ENCODE measurements at places on chromosomes 3 and 15.
A peak's percentile ranks its signal among the peaks of the same experiment; 100 is the strongest.

DNA sequence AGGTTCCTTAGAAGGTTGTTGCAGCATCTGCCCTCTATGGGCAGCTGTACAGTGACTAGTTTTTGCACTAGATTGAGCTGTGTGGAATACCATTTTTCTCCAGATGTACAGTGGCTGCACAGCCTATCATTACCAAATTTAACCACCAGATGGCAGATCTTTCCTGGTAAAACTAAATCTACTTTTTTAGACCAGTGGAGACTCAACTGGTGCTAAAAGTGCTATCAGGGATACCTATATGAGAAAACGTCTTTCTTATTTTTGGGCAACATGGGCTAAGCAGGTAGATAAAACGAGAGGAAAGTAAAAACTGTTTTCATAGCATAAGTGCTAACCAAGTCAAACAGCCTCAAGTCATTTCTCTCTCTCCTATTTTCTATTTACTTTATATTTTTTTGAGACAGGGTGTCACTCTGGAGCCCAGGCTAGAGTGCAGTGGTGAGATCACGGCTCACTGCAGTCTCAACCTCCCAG is 21.2 kb downstream of the IGSF10 start:
- DNase-seq: peak; percentile 42

- no peak for DNase-seq
Measured at GRCh38 chr3:71153713-71154112, 429.8 kb downstream of the FOXP1 start.

GRCh38 chr3:67587811-67588210 is 66.6 kb downstream of the SUCLG2 start:
- no peak for DNase-seq

- no peak for DNase-seq
Measured at GRCh38 chr15:60635507-60636352, 156.8 kb upstream of the ICE2 start.

DNA sequence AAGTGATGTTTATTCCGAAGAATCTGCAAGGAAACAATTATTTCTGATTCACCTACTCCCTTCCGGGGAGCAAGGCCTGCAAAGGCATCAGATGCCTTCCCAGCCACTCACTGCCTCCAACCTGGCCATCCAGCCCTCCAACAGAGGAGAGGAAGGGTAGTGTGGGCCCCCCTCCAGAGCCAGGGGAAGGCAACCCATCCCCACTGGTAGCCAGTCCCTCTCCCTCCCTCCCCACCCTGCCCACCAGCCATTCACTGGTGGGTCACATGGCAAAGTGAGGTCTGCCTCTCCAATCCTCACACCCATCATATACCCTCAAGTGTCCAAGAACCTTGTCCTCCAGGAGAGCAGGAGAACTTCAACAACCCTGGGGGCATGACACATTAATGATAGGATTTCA is 2.4 kb upstream of the VIPR1 start:
- no peak for DNase-seq

DNA sequence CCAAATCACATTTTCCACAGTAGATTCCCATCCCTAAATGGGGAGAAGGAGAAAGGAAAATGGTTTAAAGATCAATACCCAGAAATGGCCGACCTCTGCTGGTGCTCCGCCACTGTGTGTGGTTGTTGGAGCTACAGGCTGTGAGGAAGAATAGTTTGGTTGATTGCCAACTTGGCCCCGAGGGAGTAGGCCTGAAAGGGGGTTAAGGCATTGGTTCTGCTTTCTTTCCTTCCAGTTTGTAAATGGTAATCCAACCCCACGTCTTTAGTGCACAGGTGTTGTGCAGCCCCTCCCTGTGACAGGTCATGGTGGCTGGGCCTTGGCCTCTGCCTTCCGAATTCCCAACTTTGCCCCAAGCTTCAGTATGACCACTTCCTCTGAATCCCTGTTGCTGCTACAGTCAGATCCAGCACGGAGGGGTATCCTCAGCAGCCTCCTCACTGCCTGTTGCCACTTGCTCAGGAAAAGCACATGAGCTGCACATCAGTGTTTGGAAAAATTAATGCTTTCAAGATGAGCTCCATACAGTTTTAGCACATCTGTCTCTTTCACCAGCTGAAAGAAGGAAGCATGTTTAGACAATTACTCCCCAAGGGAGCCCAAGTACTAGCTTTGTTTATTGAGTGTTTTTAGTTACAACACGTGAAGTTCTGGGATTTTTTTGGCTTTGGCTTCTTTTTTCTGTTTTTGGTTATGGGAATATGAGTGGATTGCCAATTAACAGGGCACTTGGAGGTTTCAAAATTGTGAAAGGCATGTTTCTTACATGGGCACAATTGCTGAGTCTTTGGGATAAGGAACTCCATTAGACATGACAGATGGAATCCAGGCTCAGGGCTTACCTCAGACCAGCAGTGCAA is 92.3 kb upstream of the ROPN1 start:
- no peak for DNase-seq

GRCh38 chr3:14319654-14320182 is 82.7 kb upstream of the SLC6A6 start:
- peak; percentile 93 for DNase-seq

DNA sequence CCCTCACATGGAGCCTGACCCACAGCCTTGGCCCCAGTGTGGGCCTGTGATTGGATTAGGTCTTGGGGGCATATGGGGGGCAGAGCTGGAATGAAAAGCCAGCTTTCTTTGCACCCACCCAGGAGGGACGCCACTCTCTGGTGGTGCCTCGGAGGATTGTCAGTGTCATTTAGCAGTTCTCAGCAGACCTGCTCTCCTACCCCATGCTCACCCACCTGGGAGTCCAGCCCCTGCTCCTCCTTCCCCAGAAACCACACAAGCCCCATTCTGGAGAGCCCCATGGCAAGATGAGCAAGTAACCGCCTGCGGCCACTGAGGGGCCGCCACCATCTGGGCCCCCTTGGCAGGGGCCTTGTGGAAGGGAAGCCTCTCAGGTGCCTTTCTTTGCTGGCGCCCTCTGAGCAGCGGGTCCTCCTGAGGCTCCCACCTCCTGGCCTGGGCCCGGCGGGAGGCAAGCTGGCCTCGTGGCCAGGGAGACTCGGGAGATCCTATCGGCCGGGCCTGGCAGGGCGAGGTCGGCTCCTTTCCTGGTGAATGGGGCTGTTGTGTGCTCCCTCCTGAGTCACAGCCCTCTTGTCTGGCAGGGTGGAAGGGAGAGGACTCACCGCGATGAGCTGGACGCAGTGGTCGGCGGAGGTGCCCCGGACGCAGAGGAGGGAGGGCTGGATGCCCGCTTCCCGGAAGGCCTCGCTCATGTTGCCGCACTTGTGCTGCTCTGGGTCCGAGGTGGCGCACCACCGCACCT is 2.3 kb downstream of the MELTF start:
- DNase-seq: no peak

DNA sequence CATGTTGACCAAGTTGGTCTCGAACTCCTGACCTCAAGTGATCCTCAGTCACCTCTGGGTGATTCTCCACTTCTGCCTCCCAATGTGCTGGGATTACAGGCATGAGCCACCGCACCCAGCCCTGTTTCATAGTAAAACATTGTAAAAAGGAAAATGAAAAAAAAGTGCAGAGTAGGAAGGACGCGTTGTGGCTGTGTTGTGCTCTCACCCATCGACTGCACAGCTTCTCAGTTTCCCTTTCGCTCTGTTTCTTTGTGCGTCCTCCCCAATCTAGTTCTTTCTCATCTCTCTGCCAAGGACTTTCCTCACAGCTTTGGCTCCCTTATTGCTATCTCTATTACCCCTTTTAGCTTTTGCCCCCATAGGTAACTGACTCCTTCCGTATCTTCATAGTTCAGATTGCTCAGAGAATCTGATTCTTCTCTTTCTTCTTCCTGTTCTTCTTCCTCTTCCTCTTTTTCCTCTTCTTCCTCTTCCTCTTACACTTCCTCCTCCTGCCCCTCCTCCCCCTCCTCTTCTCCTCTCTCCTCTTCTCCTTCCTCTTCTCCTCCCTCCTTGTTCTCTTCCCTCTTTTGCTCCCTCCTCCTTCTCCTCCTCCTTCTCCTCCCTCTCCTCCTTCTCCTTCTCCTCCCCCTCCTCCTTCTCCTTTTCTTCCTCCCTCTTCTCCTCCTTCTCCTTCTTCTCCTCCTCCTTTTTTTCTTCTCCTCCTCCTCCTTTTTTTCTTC is 81.1 kb upstream of the VGLL4 start:
- no peak for DNase-seq

DNA sequence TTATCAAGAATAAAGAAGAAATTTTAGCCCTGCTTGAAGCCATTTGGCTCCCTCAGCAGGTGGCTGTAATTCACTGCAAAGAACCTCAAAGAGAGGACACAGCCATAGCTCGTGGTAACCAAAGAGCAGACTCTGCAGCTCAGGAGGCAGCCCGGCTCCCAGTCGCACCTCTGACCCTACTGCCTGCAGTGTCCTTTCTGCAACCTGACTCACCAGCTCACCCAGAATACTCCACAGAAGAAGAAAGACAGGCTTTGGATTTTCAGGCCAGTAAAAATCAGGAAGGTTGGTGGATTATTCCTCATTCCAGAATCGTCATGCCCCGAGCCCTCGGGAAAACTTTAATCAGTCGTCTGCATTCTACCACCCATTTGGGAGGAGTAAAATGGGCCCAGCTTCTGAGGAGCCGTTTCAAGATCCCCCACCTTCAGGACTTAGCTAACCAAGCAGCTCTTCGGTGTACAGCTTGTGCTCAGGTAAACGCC is 38.6 kb downstream of the ZBTB11 start:
- DNase-seq: peak; percentile 68

DNA sequence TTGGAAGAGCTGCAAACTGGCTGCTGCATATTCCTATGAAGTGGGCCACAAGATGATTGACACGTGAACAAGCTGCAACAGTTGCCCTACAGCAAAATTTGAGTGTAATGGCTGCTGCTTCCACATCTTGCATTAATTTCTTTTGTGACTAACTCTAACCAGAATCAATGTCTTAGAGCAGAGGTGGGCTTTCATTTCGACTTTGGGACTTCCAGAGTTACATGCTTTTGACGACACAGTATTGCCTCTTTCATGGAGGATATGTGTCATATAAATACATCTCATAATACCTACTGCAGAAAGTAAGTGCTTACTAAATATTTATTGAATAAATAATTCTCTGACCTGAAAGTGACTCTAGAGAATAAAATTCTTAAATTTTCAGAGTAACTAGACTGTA is 340.7 kb upstream of the KCNH8 start:
- no peak for DNase-seq

GRCh38 chr3:63937661-63938651 is 25.8 kb upstream of the SCAANT1 start:
- DNase-seq: no peak

GRCh38 chr3:28836199-28836598 is 444.7 kb upstream of the RBMS3 start:
- peak; percentile 29 for DNase-seq

- DNase-seq: no peak
Measured at GRCh38 chr3:107660306-107660976, 137.7 kb downstream of the BBX start.

DNA sequence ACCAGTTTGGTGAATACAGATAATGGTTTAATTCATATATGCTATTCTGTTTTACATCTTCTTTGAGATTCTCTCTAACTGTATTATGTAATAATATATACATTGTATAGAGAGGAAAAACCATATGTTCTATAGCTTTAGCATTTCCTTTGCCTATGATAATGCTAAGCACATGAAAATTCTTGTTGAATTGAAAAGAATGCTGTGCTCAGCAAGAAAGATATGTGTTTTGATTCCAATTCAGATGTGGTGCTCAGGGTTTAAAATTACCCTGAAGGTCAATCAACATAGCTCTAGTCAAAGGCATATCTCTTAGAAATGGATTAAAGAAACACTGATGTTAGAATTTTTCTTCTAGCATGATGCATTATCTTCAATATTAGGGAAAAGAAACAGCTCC is 8.5 kb upstream of the TUSC7 start:
- DNase-seq: no peak

DNA sequence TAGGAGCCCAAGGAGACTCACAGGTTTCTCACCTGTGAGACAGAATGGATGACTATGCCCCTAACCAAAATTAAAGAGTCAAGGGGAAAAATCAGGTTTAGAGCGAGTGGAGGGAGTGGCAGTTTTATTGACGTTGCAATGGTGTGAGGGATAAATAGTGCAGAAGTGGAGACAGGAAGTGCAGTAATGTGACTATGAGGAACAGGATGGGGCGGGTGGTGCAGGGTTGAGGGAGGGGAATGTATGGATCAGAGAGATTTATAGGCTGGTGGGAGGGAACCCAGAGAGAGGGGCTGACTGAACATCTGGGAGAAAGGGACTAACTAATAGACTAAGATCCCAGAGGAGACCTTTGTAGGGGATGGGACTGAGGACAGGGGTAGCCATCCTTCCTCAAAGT is 26.5 kb downstream of the EIF2AK4 start:
- DNase-seq: no peak

GRCh38 chr3:110995461-110996231 is 76.0 kb upstream of the NECTIN3 start:
- DNase-seq: no peak

- peak; percentile 50 for DNase-seq
Measured at GRCh38 chr3:101529816-101530685, 17.0 kb upstream of the SENP7 start.

- peak; percentile 63 for DNase-seq
Measured at GRCh38 chr3:195888981-195889869, 19.1 kb downstream of the TNK2 start.

DNA sequence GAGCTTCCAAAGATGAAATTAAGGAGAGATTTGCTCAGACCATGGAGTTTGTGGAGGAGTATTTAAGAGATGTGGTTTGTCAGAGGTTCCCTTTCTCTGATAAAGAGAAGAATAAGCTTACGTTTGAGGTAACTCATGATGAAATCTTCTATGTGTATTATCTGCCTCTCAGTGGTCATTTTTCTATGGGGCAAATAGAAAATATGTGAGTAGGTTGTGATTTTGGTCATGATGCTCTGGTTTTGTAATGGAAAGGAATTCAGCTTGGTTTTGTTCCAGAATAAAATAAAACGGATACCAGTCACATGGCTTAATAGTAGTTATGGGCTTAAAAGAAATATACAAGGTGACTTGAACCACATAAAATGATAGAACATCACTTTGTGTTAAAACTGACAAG is 181.1 kb downstream of the ITPR1 start:
- no peak for DNase-seq

- DNase-seq: no peak
Measured at GRCh38 chr3:115800489-115801075, 177.3 kb downstream of the GAP43 start.

DNA sequence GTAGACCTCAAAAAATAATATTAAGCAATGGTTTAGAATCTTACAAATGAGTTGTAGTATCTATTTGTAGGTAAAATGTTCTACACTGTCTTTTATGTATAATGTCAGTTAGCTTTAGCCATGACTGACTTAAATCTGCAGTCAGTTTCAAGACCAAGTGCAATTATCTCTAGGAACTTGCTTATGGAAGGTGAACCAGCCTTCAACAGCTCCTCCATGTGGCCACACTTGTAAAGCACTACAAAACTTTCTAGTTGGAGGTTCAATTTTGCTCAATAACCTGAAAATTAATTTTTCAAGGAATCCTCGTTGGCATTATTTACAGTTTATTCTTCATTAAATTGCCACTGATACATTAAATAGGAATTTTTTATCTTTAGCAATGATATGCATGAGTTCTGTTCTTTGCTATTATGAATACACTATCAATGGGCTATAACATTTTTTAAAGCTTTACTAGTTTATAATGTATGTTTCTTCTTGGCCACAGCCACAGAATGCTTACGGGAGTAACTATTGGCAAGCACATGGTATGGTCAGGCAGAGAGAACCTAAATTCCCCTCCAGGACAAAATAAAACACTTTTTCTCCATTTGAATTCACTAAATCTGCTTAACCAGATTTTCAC is 315.3 kb upstream of the UBE2E2 start:
- no peak for DNase-seq

- no peak for DNase-seq
Measured at GRCh38 chr3:76505202-76505845, 534.6 kb upstream of the ROBO2 start.

Measured in ELF-1 (cell line).